Activated CD8-positive, alpha-beta T cell treated with anti-CD3 and anti-CD28 coated beads, Interleukin-2, amount 10 ng/mL, durations not matched to agents 7 days and 5 days (primary cell): ENCODE measurements at places on chromosomes 12 and 14.

DNA sequence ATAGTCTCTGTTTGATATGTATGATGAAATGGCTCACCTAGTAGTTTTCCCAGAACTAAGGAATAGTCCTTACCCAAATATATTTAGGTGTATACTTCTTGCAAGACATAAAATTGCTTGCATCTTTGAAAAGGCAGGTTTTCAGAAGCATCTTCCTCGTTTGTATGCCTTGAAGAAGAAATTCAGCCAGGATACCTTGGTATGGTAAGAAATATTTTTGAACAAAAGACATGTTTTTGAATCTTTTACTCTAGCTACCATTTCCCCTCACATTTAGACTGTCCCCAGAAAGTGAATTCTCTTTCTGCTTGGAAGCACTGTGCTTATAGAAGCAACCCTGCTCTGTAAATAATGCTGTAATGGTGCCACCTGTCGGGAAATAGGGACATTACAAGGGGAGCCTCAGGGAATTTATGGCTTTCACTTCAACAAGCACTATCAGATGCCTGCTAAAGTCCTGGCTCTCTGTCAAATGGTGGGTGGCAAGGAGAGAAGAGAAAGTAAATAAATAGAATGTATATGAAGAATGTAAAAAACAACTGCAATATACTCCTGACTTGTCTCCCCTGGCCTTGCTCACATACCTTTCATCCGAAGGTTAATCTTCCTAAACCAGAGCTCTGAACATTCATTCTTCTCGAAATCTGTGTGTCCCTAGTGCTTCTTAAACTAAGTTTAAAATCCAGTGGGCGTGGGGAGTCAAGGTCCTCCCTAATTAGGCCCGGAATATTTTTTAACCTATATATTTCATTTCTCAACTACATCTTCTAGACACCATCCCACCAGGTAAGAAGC is 6.1 kb downstream of the CCDC184 start:
- peak; percentile 81 for DNase-seq

GRCh38 chr12:93243689-93244513 is 133.8 kb upstream of the NUDT4 start:
- peak; percentile 49 for DNase-seq

GRCh38 chr14:92590176-92590575 is 76.6 kb downstream of the RIN3 start:
- no peak for DNase-seq

- no peak for DNase-seq
These were observed 477.5 kb upstream of the CCDC196 start for GRCh38 chr14:66008631-66009030.

GRCh38 chr12:51318846-51319599 is 5.0 kb downstream of the BIN2 start:
- peak; percentile 67 for DNase-seq

DNA sequence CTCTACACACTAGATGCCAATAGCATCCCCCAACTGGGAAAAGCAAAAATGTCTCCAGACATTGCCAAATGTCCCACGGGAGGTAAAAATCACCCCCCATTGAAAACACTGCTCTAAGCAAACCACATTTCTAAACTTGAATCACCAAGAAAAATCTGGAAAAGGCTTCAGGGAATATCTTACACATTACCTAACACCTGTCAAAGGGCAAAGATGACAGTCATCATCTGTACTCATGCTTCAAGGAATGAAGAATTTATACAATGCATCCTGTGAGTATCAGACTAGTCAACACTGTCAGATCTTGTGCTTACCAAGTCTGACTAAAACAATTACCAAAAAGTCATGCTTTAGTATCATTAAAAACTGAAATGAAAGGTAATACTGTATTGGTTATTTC is 161.6 kb upstream of the SOX5 start:
- DNase-seq = no peak

GRCh38 chr14:67158566-67158965 is 30.7 kb upstream of the GARIN2 start:
- DNase-seq = no peak

GRCh38 chr12:57632073-57632957 is 686 bp downstream of the B4GALNT1 start:
- peak; percentile 37 for DNase-seq

- DNase-seq = no peak
These were observed 45.8 kb upstream of the TBX3 start for GRCh38 chr12:114729731-114730130.

GRCh38 chr12:130971925-130972585 is 18.3 kb downstream of the ADGRD1 start:
- DNase-seq = no peak

DNA sequence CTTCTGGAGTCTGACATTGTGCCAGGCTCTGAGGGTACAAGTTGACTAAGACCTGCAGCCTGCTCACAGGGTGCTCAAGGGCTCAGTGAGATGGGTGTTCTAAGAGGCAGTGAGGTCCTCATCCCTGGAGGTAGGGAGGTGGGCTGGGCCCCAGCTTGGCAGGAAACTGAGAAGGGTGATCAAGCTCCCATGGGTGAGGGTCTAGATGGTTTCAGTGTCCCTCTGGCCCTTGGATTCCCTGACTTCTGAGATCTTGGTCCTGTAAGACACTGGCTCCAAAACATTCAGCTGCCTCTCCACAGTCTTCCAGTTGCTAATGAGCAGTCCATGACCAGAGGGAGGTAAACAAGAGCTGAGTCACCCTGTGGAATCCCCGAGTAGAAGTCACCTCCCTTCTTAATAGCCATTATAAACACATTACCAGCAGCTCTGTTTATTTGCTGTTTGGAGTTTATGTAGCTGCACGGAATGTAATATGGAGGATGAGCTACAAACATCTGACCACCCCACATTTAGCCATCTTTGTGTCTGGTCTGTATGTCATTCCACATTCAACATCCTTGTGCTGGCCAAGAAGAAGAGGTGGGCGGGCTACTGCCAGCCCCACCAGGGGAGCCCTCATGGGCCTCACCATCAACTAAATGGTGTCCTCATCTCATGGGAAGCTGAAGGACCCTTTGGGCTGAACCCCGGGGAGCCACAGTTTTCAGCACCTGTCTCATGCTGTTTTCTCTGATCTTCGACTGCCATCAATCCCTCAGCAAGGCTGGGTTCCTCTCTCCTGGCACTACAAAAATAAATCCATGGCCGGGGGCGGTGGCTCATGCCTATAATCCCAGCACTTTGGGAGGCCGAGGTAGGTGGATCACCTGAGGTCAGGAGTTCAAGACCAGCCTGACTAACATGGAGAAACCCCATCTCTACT is 37.2 kb upstream of the BDKRB2 start:
- no peak for DNase-seq

GRCh38 chr12:17778242-17778641 is 311.8 kb downstream of the RERGL start:
- no peak for DNase-seq

DNA sequence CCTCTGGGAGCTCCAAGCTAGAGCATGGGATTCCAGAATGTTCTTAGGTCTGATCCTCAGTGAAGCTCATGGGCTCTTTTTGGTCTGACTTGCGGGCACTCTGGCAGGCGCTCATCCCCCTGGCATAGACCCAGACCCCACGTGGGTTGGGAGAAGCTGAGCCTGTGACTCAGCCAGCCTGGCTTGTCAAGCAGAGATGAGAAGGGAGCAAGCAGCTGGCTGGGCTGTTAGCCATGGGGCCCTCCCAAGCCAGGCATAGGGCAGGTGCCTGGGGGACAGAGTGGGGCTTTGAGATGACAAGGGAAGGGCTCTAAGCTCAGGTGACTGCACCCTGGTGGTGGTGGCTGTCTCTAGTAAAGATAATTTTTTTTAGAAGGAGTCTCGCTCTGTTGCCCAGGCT is 80.3 kb upstream of the NOS1 start:
- DNase-seq = no peak

DNA sequence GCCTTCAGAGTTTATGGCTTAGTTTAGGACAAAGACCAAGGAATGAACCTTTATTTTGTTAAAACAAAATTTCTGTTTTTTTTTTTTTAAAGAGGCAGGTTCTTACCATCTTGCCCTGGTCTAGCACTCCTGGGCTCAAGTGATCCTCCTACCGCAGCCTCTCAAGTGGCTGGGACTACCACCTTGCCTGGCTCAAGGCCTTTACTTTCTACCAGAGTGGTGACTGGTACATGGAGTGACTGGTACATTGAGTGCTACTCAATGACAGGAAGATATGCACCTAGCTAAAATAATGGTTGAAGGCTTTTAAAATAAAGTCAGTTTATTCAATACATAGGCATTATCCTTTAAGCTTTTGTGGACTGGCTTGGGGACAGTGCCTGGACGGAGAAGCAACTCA is 32.6 kb downstream of the PRICKLE1 start:
- no peak for DNase-seq

DNA sequence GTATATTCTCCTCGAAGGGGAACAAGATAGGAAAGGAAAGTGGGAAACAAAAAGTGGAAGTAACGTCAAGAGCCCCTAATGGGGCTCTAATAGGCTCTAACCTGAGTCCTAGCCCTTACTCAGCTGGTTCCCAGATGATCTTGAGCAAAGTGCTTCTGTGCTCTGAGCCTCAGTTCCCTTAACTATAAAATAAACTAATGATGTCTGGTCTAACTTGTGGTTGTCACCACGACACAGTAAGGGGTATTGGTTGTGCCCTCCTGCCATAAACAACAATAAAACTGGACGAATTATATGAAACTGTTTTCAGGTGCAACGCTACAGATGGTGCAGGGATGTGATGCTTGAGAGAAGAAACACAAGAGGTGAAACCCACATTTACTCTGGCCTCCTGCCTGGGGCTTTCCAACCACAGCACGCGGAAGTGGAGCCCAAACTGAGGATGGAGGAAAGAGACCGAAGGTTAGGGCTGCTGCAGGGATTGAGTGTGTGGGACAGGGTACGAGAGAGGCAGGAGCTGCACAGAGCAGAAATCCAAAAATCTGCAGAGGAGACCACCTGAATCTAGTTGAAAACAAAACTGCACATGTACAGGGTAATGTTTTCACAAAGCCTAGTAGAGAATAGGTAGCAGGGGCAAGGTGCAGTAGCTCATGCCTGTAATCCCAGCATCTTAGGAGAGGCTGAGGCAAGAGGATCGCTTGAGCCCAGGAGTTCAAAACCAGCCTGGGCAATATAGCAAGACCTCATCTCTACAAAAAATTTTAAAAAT is 45.6 kb upstream of the BCL2L14 start:
- no peak for DNase-seq

DNA sequence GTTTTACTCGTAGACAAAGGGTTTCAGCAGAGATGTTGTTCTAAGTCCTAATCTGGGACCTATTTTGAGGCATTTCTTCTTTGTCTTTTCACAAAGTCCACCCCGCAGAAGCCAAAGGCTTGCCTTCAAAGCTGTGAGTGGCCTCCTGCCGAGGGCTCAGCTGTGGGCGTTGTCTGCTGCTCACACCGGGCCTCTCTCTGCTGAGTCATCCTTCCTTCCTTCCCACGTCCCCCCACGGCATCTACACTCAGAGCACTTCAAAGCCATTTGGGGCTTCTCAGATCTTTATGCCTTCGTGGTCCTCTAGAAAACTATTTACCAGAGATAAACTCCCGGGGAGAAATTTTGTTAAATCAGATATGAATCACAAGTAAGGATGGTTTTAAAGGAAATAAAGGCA is 115.9 kb upstream of the TMPO start:
- DNase-seq = peak; percentile 76

DNA sequence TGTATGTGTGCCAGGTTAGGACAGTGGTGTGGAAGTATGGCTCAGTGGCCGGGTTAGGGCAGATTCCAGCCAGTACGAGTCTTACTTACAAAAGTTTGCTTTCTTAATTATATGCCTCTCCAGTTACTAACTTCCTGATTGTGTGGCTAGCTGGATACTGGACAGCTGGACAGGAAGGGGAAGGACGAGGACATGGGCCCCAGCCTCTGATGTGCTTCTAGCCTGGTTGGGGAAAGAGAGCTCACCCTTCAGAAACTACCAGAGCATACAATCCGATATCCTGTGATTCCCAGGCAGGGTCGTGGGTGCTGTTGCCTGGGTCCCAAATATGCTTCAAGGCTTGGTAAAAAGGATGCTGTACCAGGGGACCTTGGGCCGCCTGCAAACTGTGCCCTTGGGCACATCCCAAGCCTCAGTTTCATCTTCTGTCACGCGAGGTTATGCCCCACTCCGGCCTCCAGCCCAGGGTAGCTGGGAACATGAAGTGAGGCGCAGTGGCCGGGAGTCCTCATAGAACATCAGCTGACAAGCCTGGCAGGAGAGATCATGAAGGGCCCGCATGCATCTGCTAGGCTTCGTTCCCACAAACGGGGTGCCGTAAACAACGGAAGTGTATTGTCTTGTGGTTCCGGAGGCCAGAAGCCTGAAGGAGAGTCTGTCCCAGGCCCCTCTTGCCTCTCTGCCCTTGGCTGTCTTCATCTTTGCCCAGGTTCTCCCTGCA is 23.2 kb upstream of the RIN3 start:
- DNase-seq = no peak

DNA sequence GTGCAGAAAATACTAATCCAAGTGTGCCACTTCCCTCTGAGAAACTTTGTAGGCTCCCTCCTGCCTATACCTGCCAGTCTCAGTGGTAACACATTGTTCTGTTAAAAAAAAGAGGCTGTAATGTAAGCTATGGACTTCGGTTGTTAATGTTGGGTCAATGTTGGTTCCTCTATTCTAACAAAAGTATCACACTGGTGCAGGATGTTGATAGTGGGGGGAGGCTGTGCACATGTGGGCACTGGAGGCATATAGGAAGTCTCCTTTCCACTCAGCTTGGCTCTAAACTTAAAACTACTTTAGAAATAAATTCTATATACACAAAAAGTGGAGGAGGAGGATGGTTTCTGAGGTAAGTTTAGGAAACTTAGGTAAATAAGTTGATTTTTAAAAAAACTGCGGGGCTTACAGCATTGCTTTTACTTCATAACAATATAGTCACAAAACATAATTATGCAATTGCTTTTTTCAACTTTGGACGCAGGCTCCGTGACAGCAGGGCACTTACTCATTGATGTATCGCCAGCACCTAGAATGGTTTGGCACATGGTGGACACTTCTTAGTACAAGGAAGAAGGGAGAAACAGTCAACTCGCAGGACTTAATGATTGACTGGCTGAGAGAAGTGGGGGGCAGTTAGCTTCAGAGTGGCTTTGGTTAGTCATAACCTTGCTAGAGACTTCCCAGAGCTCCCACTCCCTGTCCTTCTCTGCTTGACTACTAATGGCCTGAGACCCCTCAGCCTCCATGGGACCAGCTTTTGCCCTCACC is 7.9 kb upstream of the NYNRIN start:
- no peak for DNase-seq

- no peak for DNase-seq
These were observed 145.8 kb downstream of the GRIN2B start for GRCh38 chr12:13835652-13836051.

GRCh38 chr14:71011479-71011878 is 104.2 kb downstream of the PCNX1 start:
- DNase-seq = no peak

- DNase-seq = no peak
These were observed 141.9 kb downstream of the ANO6 start for GRCh38 chr12:45357539-45358417.

- DNase-seq = no peak
These were observed 153.6 kb downstream of the PTCSC3 start for GRCh38 chr14:36022765-36023410.

GRCh38 chr12:124390442-124391097 is 95.7 kb downstream of the RFLNA start:
- no peak for DNase-seq

GRCh38 chr12:8499616-8500015 is 13.7 kb upstream of the CLEC4D start:
- no peak for DNase-seq

GRCh38 chr14:44412858-44413569 is 94.1 kb downstream of the FSCB start:
- DNase-seq = no peak
